SJCRH30 (cell line): ENCODE measurements at places on chromosomes 12 and 14. TPM values are rescaled to one million over a fixed set of nuclear protein-coding genes. Genes with fewer than 3 reads are reported as not detected.

DNA sequence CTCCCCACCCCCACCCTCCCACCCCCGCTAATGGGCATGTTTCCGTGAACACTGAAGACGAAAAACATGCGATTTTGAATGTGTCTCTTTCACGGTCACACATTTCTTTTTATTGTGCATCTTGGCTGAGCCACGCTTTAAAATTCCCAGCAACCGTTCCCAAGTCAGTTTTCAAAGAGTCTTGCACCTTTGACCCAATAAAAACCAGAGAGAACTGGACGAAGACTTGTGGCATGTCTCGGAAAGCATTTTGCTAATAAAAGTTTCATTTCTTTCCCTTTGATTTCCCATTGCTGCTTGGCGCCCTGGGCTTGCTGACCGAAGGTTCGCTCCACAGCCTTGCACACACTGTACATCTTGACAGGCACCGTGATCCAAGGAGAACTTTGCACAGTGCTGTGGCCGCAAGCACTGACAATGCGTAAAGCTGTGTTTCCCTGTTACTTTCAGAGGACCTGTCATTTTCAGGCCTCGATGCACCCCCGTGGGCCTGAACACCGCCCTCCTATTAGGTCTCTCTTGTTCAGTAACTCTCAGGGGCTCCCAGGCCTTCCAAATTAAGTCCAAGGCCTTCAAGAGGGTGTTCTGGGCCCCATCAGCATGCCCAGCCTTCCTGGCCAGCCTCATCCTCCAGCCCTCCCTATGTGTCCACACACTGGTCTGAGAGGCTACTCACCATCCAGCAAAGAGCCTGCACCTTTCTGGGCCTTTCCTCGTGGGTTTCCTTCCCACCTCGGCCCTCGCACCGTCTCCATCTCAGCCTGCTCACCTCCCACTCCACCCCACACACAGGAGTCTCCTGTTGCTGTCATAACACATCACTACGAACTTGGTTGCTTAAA is 63.4 kb upstream of the DIO3 start:
- DNase-seq, result no peak

- DNase-seq, result no peak
These were observed 78.6 kb downstream of the ARF6 start for GRCh38 chr14:49971156-49972130.

DNA sequence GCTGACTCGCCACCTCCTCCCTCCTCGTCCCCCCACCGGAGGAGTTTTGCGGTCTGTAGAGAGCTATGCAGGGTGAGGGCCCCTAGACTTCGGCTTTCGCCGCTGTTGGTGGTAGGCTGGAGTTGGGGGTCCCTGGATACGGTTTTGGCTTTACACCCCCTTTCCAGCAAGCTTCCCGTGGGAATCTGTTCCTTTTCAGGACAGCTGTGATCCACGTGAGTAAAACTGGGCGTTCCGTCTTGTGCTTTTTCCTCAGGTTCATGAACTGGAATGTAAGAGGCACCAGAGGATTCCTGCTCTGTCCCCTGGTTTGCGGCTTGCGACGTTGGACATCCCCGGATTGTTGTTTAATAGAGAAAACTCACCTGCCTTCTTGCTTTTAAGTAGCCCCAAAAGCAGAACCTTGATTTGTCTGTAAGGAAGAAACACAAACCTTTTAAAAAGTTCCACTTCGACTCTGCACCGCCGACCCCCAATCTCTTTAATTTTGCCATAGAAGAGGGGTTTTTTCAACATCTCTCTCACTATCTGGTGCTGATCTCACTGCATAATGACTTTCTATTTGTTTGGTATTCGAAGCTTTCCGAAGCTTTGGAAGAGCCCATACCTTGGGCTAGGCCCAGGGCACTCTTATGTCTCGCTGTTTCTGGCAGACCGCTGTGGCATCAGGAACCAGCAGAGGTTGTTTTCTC is 490 bp downstream of the PRORP start:
- DNase-seq, result peak; percentile 27

DNA sequence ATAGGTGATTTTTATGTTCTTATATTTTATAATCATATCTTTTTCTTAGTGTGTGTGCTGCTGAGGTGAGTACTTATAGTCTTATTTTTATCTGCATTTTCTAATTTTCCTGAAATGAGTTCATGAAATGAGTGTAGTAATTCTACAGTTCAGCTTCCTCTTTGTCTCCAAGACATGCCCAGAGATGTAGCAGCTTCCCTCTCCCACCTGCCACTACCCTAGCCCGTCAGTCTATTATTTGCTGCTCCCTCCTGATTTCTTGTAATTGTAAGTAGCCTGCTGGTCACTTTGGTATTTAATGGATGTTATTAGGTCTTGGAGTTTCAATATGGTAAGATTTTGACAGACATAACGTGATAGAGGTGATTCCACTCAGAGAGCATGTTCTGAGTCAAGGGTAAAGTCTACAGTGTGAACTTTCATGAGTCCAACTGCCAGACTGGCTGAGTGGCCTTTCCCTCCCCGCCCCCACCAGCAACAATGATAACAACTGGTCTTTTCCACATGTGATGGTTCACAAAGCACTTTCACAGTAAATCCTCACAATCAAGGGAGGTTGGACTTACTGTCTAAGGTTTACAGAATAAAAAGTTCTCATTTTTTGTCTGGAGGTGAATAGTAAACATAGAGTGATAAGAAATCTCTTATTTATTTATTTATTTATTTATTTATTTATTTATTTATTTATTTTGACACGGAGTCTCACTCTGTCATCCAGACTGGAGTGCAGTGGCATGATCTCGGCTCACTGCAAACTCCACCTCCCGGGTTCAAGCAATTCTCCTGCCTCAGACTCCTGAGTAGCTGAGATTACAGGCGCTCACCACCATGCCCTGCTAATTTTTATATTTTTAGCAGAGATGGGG is 4.2 kb upstream of the RIPK3 start:
- no peak for DNase-seq

- peak; percentile 80 for DNase-seq
These were observed 39.1 kb upstream of the INF2 start for GRCh38 chr14:104650057-104650980.

DNA sequence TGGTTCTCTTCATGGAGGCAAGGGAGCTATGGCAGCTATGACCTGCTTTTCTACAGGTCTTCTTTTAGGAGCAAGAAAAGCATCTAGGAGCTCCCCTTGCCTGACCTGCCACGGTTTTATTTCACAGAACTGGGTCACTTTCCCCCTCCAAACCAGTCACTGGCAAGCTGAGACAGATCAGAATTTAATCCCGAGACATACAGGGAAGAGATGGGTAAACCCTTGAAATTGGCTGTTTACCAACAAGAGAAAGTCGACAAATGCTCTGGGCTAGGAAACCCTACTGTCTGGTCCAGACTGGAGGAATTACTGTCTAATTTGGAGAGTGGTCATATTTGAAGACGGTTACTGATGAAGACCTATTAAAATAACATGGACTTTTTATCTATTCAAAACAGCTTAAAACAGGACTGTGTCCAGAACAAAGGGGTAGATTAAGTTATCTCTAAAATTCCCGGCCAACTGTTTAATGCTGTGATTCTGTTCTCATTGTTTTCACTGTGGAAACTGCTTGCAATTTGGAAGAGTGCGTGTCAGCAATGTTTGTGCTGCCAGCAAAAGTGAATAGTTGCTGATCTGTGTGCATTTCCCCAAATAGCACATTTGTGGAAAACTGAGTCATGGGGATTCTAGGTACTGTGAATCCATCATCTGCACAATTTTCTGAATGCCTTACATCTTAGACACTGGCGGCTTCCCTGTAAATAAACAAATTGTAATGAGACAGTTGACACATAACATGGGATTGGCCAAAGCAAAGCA is 73.4 kb upstream of the EEA1 start:
- DNase-seq, result no peak

DNA sequence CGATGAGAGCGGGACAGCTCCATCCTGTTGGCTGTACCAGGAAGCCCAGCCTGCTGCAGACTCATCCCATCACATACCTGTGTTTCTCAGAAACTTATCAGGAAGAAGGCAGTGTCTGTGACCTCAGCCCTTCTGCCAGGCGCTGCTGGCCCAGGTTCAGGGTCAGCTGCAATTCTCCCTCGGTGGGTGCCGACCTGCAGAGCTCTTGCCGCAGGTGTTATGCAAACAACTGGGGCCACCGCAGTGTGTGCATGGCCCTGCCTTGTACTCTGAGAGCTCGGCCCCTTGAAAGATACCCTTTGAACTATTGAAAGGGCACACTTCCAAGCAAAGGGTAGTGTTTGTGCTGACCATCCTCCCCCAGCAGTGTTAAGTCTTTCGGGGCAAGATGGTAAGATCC is 322.2 kb upstream of the DIO3 start:
- DNase-seq, result no peak

GRCh38 chr12:130746546-130746945 is 30.4 kb upstream of the RIMBP2 start:
- no peak for DNase-seq

DNA sequence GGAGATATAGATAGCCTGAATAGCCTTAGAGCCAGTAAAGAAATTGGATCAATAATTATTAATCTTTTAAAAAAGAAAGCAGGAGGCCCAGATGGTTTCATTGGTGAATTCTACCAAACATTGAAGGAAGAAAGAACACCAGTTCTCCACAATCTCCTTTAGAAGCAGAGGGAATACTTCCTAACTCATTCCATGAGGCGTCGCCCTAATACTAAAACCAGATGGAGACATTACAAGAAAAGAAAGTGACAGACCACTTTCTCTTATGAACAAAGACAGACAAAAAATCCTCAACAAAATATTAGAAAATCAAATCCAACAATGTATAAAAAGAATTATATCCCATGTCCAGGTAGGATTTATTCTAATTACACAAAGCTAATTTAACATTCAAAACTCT is 362.6 kb downstream of the BCAT1 start:
- no peak for DNase-seq

- DNase-seq, result no peak
These were observed 12.8 kb upstream of the NRDE2 start for GRCh38 chr14:90344331-90345238.

DNA sequence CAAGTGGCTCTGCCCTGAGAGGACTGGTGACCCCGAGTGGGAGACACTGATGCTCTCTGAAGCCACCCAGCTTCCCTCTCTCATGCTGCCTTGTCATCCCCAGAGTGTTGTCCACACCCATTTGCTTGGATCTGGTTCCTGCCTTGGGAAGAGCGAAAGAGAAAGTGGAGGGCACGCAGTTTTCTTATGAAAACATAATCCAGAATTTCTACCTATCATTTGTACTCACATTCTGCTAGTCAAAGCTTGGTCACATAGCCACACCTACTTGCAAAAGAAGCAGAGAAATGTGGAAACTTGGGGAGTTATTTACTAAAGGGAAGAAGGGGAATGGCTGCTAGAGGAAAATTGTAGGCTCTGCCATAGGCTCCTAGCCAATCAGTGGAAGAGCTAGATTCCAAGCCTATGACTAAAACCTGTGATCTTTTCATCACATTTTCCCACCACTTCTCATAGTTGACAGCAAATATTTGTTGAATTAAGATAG is 326.3 kb downstream of the ZFP36L1 start:
- DNase-seq, result no peak

- DNase-seq, result no peak
These were observed 5.4 kb upstream of the CAMKK2 start for GRCh38 chr12:121301876-121302275.

GRCh38 chr12:6553051-6553868 is 2.6 kb downstream of the IFFO1 start:
- peak; percentile 95 for DNase-seq

DNA sequence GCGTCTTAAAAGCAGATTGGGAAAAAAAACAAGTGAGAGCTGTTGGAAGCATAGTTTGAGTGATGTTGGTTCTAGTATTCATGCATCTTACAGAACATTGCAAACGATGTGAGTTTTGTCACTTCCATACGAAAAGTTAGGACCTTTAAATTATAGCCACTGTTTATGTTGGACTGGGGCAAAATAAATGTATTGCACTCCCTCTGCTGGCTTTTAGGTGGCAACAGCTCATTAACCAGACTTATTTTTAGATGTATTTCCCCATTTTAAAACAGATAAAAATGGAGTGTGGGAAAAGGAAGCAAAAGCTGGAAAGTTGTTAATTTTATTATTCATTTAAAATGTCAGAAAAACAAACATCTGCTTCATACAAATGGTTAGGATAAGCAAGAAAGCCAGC is 111.9 kb downstream of the LGR5 start:
- DNase-seq, result no peak

DNA sequence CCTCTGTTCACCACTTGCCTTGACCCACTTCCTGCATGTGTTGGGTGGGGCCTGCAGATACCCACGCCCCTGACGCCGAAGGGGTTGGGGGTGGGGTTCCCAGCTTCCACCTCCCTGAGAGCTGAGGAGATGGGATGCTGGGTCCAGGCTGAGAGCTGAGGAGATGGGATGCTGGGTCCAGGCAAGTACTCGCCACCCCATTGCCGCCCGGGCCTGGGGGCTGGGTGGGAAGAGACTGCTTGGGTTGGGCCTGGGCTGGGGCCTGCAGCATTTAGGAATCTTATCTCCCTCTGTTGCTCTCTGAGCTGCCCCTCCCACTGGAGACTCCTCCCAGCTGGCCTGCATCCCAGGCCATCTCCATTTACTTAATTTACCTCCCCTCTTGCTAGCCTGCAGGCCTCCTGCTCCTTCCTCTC is 17.4 kb downstream of the TEAD4 start:
- DNase-seq, result no peak

DNA sequence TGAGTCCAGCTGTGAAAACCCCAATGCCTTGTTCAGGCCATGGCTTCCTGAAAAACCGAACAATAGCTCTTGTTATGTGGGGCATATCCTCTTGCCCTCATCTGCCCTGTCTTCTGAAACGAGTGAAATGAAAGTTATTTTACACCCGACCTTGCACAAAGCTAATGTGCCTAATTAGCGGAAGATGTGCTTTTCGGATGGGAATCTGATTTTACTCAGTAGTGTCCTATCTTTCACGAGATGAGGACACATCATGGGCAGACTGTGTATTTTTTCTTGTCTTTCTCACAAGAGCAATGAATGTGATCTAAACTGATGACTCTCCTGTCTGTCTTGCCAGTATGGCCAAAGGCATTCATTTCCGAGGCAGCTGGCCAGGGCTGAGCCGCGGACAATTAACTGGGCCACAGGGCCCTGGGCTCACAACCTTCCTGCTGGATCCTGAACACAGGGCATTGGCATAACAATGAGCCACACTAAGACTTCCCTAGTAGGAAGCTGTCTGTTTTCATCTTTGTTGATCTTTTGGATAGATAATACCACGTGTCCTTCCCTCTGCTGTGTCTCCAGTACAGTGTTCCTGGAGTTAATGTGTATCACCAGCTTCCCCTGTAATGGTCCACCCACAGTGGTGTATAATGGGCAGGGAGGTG is 86.0 kb upstream of the HIF1A start:
- DNase-seq, result peak; percentile 69

GRCh38 chr12:108701779-108702441 is 29.4 kb downstream of the CORO1C start:
- no peak for DNase-seq

GRCh38 chr12:130160306-130160705 is 2.0 kb upstream of the FZD10 start:
- DNase-seq, result no peak

GRCh38 chr12:114735011-114735410 is 51.0 kb upstream of the TBX3 start:
- no peak for DNase-seq

GRCh38 chr14:24662753-24663152 is 28.8 kb upstream of the GZMB start:
- DNase-seq, result no peak

The INHBC gene
- total RNA-seq, result 0.28 and 0.41 TPM in 2 replicates

The REC8 gene
- 1.1 and 2.5 TPM in 2 replicates for total RNA-seq

The IL22 gene
- total RNA-seq, result not detected in 2 replicates

The KRT1 gene
- not detected in 2 replicates for total RNA-seq

The SERPINA9 gene
- not detected in 2 replicates for total RNA-seq

The PRICKLE1 gene
- 1.4 and 1.8 TPM in 2 replicates for total RNA-seq

The DCN gene
- total RNA-seq, result 0.28 and 0.32 TPM in 2 replicates

The TSHR gene
- 0.30 TPM in 1 of 2 replicates, not detected in the other for total RNA-seq
